ENCODE measurements at places on chromosomes 2 and 18.

DNA sequence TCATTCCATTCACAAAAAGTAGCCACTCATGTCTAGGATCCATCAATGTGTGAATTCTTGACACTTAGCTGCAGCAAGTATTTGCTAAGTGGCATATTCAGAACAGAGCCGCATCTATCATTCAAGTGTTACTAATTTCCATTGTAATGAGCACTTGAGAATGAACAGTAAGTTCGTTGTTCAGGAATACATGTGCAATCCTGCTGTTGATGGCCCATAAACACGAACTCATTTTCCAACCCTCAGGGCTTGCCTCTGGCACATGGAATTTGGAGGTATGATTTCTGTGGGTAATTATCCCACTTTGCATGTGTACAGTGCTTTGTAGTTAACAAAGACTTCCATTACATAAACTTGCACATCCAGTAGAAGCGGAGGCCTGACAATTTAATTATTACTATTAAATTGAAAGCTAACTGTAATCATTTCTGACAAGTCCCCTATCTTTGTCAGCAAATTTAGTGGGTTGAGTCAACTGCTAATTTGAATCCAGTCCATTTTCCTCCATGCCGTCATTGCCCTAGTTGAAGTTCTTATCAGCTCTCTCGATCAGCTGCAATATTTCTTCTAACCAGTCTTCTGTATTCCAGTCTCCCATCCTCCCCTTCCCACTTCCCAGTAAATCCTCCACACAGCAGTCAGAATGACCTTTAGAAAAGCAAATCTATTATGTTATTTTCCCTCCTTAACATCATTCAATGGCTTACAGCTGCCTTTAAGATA lies 116.0 kb upstream of the AQP4 start:
- no peak for DNase-seq

GRCh38 chr18:54712306-54712705 lies 116.0 kb upstream of the RAB27B start:
- no peak for DNase-seq

- DNase-seq = no peak
Observed at GRCh38 chr2:1758171-1758570, 13.9 kb upstream of the PXDN start.

DNA sequence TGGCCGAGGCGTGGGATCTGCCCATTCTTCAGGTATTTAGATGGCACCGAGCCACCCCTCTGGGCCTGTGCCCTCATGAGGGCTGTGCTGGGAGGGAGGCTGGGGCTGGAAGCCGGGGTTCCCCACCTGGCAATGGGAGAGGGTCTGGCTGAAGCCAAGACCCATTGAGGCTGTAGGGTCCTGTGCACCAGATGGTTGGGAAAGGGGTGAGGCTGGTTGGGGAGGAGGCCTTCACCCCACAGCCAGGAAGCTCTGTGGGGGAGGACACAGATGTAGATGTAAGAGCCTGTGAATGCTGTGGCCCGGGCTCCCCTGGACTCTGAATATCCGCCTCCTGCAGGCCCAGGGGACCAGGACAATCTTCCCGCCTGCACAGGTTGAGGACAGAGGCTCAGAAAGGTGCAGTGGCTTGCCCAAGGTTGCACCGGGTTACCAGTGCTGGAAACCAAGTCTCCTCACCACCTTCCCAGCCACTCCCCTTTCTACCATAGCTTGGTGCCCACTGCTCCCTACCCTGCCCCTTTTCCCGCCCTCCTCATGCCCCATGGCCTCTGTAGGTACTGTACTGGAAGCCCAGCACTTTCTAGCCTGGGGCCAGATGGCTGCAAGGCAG lies 49.7 kb downstream of the PDCL3 start:
- DNase-seq = no peak

DNA sequence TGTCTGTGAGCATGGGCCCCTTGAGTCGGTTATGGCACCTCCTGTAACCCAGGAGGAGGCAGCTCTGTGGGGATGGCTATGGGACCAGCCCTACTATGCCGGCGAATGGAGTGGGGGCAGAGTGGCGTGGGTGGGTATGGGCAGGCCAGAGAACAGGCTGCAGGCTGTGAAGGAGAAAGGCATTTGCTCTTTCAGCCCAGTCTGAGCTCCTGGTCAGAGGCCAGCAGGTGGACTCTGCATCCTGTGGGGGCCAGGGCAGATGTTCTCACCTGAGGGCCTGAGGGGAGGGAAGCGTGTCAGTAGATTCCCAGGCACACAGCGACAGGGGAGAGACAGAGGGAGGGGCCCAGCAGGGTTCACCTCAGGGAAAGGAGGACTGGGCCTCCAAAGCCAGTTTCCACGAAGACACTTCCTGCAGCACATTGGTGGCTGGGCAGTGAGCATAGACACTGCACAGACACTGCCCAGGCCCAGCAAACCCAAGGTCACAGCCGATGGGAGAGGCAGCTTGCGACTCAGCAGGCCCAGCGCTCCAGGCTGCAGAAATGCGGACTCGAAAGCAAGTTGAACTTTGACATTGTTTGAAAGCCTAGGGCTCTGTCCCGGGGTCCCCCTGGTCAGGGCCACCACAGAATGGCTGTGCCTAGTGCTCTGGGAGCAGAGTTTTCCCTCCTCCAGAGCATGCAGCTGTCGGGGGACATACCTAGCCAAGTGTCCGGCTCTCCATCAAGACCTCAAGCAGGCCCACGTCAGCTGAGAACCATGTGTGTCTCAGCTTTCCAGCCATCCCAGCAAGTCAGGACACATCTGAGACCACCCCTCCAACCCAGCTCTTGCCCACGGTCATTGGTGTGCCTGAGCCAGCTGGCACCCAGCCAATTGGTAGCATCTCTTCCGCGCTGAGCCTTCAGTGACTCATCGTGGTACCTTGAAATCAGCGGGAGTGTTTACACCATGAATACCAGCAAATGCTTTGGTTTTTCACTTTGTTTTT lies 53.8 kb downstream of the TGOLN2 start:
- DNase-seq = no peak

- no peak for DNase-seq
Observed at GRCh38 chr2:84830095-84830494, 50.8 kb downstream of the TRABD2A start.

DNA sequence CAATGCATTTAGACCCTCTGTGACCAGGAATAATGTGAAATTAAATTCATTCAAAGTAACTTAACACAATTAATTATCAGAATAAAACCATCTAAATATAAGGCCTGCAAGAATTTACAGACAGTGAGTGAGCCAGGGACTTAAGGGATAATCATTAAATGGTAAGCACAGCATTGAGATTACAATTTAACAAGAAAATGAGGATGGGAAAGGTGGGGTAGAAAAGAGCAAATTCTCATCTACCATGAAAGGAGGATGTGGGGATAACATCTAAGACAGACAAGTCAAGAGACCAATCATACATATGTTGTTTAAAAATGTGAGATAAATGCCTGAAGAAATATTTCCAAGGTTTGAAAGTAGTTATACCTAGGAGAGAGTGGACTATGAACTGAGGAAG lies 259.3 kb upstream of the NT5C1B start:
- no peak for DNase-seq

- no peak for DNase-seq
Observed at GRCh38 chr2:120269816-120270215, 17.2 kb downstream of the RALB start.

DNA sequence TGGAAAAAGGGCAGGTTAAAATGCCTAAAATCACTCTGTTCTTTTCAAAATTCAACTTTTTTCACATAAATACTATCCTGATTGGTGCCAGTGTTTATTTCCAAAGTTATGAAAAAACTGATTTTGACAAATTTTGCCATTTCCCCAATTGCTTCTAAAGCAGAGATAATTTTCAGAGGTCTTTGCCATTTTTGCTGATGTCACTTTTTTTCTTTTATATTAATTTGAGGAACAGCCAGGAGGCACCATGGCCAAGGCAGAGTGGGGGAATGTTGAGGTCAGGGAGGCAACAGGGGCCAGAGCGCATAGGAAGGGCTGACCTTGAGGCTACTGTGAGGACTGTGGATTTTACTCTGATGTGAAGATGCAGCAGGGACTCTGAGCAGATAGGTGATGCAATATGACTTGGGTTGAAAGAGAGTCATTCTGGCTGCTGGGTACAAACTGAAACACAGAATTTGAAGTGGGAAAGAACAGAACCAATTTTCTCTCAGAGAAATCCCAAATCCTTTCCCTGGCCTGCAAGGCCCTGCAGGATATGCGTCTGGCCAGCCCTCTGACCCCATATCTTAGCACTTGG lies 75.1 kb upstream of the LDAH start:
- no peak for DNase-seq

- DNase-seq = no peak
Observed at GRCh38 chr2:16277117-16277516, 336.8 kb downstream of the MYCN start.

DNA sequence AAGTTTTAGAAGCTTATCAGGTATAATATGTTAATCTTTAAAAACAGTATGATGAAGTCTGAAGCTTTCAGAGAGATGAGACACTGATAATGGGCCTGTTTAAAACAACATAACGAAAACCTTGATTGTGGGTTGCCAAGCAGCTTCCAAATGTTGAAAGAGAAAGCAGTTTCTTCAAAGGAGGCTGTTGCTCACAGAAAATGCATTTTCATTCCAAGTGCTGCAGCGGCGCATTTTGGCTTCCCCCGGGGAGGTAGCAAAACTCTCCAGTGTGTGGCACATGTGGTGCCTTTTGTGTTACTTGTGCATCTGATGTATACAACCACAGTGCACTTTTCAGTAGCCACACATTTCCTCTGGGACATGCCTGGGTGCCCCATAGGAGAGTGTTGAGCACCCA lies 66.1 kb downstream of the TMEFF2 start:
- no peak for DNase-seq

GRCh38 chr2:66915237-66915636 lies 480.3 kb downstream of the MEIS1 start:
- DNase-seq = no peak

- DNase-seq = peak; percentile 90
Observed at GRCh38 chr2:240819858-240820606, at the start of gene KIF1A. Gene KIF1A, minus strand, starts transcription at chr2:240820219. Its CDS starts 22,467 bp downstream, at chr2:240797752.

- no peak for DNase-seq
Observed at GRCh38 chr2:45808294-45808800, 156.9 kb downstream of the PRKCE start.

GRCh38 chr18:61980355-61980754 lies 87.5 kb upstream of the RNF152 start:
- DNase-seq = no peak

DNA sequence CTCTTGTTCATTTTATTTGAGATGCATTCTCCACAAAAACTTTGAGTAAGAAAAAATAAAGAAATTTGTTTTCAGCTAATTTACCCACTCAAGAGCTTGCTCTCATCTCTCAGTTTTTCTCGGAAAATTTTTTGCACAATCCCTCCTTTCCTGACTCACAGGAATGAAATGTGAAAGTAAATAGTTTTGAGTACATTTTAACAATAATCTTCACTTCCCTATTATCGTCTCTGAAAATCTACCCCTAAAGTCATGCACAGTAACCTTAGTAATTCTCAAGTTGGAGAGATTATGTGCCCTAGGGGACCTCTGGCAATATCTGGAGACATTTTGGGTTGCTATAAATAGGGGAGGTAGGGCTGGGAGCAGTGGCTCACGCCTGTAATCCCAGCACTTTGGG lies 2.6 kb downstream of the CYB5A start:
- DNase-seq = no peak

- no peak for DNase-seq
Observed at GRCh38 chr2:128562471-128563347, 244.0 kb upstream of the HS6ST1 start.

GRCh38 chr2:11411768-11412448 lies 54.1 kb downstream of the E2F6 start:
- DNase-seq = peak; percentile 60

- DNase-seq = no peak
Observed at GRCh38 chr2:172821370-172822338, 86.0 kb downstream of the RAPGEF4 start.

GRCh38 chr2:105062158-105062557 lies 24.3 kb downstream of the MRPS9 start:
- DNase-seq = no peak
